Skeletal muscle cell (primary cell): ENCODE measurements at places on chromosomes 7 and 10.

GRCh38 chr7:107332488-107333269 lies 137.2 kb upstream of the GPR22 start:
- DNase-seq, result no peak

GRCh38 chr7:10720042-10720441 lies 253.6 kb upstream of the PHF14 start:
- no peak for DNase-seq

DNA sequence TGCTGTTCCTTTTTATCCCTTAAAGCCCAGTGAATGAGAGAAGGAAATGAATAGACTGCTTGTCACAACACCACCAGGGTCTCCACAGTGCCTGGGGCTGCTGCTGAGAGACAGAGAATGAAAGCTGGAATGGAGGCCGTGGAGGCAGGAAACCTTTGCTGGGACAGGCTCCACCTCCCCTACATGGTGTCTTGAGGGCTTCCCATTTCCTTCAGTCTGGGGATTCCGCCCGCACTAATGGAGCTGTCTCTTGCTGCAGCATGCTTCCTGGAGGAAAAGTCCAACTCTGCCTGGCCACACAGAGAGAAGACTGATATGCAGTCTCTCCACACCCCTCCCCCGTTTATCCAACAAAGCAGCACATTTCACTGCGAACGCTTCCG lies 54.5 kb downstream of the LRRC4 start:
- no peak for DNase-seq

DNA sequence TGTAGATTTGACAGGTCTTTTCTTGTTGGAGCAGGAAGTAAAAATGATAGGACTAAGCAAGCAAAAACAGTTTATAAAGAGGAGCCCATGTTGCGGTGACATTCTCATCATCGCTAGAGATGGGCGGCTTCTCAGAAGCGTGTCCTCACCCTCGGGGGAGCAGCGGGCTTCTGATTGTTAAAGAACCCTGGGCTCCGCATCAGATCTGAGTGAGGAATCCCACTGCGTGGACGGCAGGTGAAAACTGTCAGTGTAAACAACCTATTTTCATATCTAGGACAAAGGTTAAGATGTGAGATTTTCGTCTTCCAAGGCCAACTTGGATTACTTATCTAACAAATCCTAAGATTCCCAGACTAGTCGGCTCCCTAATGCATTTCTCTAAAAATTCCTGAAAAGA lies 177.6 kb downstream of the ADARB2 start:
- DNase-seq, result no peak

DNA sequence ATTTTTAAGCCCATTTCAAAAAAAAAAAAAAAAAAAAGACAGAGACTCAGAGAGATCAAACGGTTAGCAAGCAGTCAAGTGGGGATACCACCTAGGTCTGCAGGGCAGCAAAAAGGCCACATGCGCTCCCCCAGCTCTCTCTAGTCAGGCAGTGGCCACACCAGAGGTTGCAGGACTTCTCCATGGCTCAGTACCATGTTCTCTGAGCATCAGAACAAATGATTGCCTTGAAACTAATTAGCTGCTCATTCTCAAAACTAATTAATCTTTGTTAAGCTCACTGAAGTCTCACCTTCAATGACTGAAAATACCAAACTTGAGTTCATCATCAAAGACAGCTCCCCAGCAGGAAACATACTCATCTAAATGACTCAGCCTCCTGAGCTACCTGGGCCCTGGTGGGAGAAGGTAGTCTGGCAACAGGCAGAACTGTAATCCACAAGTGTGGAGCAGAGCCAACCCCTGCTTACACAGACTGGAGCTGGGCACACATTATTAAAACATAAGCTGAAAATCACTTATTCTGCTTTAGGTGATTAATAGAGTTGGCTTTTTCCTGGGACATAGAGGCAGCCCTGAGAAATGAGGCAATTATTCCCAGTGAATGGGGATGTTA lies 319.6 kb downstream of the GRID1 start:
- DNase-seq, result no peak

DNA sequence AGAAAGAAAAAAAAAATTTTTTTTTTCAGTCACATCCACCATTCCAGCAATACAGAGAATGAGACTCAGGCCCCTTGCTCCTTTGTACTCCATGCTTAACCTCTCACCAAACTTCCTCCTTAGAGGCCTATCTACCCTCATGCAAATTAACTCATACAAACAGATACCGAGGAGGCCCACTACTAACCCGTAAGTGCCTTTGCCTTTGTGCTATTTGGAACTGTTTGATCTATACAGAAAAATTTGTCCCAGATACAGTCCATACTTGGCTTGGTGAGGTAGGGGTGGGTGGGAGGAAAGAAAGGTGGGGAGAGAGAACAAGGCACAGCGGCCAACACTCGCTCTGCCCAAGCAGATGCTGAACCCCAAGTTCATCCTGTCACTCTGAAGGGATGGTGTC lies 87.8 kb upstream of the DUSP5 start:
- DNase-seq, result no peak
